Mucosa of gallbladder (tissue), 1 donor: ENCODE measurements at places on chromosomes 7 and 10. TPM values are rescaled to one million over a fixed set of nuclear protein-coding genes. Genes with fewer than 3 reads are reported as not detected.

Gene CASTOR2
- 21.7 TPM for total RNA-seq

Gene FXYD4
- total RNA-seq, result 1.6 TPM

Gene ZNF736
- total RNA-seq, result 32.4 TPM

Gene SGPL1
- total RNA-seq, result 64.0 TPM

Gene PPP1R3C
- total RNA-seq, result 47.6 TPM

Gene LMBR1
- total RNA-seq, result 51.4 TPM

Gene AKR1D1
- total RNA-seq, result 0.37 TPM

Gene TYSND1
- total RNA-seq, result 21.4 TPM

Gene CAMK2B
- total RNA-seq, result 0.23 TPM

Gene NKX2-3
- 4.4 TPM for total RNA-seq

Gene OR9A4
- not detected for total RNA-seq
